Suppressor macrophage treated with lipopolysaccharide for 1 hour (primary cell): ENCODE measurements at places on chromosomes 4 and X.
A peak's percentile ranks its signal among the peaks of the same experiment; 100 is the strongest.

GRCh38 chr4:92634882-92635281, 331.1 kb downstream of the GRID2 start:
- no peak for DNase-seq

DNA sequence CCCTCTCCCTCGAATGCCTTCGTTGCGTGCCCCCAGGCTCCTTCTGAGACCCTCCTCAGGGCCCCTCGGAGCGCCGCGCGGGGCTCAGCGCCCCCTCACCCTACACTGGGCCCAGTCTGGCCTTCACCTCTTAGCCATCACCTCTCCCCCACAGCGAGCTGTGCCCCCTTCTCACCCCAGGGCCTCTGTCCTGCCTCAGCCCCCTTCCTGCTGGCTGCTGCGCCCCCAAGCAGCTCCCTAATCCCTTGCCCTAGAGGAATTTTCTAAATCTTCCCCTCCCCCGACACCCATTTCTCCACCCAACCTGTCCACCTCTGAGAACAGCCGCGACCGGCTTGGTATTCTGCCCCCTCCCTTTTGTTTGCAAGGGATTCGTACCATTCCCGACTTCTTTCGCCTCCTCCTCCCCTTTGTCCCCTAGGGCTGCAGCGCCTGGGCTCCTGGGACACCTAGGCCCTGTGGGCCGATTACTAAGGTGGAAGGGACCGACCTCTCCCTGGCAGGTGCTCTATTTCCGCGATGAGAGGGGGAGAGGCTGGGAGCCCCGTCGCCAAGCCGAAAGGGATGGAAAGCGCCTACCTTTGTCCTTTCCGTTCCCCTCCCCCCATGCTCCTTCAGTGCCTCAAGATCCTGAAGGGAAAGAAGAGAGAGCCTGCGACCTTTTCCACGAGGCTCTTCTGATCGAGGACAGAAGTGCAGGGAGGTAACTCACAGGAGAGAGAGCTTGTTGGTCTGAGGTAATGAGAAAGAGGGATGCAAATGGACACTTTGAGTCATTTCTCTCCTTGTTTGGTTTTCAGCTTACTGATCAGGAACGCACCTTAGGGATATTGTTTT, 10.9 kb downstream of the DLG3 start:
- no peak for DNase-seq

- no peak for DNase-seq
Measured at GRCh38 chr4:1405254-1405635, 997 bp downstream of the NKX1-1 start.

DNA sequence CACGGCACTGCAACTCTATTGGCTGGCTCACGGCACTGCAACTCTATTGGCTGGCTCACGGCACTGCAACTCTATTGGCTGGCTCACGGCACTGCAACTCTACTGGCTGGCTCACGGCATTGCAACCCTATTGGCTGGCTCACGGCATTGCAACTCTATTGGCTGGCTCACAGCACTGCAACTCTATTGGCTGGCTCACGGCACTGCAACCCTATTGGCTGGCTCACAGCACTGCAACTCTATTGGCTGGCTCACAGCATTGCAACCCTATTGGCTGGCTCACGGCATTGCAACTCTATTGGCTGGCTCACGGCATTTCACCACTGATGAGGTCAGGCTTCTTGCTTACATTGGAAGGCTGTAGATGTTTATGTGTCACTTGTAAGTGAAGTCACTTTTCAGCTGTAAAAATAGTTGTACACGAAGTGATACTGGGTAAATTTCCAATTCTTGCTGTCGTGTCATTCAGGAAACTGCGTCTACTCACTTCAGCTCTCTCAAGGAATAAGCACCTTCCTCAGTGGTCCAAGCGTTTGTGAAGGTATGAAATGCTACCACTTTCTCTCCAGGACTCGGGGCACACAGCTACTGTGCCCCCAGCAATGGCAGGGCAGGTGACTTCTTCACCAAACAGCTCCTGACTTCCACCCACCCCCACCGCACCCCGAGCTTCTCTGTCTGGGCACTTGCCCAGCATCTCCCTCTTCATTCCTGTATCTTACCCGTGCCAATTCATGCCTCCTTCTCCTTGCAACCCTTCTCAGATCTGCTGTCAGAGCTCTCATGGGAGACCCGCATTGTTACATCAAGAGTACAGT, 141.3 kb downstream of the AFAP1 start:
- DNase-seq: no peak

DNA sequence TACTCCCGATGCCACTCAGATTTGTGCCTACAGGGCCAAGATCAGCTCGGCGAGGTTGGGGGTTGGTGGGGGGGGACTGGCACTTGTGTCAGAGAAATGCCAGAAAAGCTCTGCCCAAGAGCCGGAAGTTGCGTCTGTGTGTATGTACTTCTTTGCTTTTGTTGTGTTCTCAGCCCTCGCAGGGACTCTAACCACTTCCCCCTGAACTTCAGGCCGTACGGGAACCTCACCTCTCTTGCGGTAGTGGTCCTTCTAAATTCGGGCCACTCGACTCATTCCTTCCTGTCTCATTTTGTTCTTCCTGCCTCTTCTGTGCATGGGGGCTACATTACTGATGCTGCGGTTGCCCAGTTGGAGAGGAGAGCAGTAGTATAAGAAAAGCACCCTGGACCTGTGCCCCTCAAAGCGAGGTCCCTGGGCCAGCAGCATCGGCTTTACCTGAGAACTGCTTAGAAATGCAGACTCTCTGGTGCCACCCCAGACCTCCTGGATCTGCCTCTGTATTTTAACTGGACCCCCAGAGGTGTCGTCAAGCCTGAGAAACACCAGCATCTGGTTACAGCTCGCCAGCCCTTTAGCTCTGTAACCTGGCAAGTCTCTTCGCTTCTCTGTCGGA, 146.3 kb upstream of the RPS6KA3 start:
- no peak for DNase-seq

- DNase-seq: no peak
Measured at GRCh38 chr4:3865986-3866812, 100.0 kb downstream of the ADRA2C start.

DNA sequence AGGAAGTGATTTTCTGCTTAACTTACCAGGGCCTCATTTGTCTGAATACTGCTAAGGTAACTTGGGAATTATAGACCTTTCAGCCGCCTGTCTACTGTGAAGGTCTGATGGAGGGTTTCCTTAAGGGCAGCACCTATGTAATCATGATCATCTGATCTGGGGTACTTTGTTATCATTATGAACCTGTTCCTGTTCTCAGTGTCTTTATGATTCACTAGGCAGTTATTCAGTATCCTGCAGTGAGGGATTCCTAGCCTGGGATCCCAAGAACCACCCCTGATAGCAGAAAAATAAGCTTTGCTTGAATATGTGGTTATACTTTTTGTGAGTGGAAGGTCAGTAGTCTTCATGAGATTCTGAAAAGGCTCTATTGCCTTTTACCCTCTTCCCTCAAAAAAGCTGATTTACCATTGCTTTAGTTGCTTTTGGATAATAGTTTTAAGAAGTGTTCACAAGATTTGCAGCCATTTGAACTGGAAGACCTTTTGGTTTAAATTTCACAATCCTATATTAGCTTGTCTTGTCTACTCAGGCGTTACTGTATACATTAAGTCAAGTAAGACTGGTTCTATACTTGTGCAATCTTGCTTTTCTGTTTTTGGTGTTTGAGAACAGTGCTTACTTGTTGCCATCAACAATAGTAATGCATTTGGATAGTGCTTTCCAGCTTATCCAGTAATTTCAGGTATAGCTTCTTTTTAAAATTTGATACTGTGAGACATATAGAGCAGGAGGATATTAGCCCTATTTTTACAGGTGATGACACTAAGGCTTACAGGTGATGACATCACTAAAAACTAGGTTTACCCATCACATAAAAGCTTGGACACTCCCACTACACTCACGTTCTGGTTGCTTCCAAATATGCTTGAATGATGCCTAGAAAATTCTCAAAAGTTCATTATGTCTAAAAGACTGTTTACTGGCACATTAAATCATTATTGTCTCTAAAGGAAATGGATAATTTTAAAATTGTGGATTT, 60.0 kb downstream of the FHIP1A start:
- no peak for DNase-seq

DNA sequence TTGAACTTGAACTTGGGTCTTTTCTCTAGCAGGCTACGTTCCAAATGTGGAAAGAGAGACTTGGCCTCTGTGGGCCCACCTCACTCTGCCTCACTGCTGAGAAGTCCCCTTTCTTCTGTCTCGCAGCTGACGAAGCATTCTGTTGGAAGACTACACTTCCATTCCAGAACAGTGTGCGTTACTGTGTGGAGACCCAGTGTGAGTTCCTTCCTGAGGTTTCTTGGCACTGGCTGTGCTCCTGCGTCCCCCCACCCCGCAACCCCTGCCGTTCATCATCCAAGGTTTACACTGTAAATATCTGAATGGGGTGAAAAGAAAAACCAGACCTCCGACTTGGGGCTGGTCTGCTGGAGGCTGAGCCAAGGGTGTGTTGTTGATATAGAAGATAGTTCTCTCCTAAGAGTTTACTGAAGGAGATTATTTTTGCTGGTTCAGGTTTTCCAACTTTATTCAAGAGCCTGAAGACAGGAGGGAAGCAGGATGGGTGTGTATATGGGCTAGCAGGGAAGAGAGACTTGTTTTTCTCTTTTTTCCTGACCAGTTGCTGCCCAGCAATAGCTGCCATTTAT, 34.7 kb downstream of the NHSL2 start:
- DNase-seq: no peak

- DNase-seq: no peak
Measured at GRCh38 chr4:148954011-148954749, 512.0 kb upstream of the NR3C2 start.

GRCh38 chr4:157072002-157072401, 3.9 kb upstream of the GLRB start:
- peak; percentile 68 for DNase-seq

DNA sequence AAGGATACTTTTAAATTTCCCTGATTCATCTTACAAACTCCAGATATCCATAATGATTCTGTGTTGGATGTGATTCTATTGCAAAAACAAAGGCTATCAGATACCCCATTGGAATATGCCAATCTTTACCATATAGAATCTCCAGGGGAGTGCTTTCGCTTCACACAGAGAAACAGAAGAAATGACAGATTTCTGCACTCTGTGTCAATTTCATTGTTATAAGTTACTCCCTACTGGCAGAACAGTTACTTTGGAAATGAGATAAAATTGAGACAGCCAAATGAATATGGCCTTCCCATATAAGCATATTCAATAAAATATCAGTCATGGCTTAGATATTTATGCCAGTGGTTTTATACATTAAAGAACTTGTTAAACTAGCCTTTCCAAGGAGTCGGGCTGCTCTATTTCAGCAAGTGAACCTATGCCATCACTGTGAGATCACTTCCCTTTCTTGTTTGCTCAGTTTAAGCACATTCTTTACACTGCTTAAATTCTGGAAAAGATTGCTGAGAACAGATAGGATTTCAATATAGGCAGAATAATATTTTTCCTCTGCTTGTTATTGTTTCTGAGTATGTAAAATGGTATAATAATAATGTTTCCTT, 127.5 kb upstream of the ANXA10 start:
- no peak for DNase-seq

DNA sequence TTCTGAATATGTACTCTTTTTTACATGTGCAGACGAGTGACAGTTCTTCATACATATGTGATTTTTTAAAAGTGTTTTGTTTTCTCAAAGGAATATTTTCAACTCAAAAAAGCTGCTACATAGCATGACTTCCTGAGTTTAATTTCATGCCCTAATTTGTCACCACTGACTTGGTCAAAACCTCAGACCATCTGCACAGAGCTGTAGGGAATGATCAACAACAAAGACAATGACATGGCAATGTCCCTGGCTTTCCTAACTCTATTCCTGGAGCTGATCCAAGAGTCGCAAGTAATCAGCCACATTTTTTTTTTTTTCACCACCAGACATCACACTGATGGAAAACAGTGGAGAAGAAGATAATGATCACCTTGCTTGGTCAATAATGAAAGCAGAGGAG, 97.7 kb downstream of the TMA16 start:
- no peak for DNase-seq
